Heart left ventricle (tissue), 16 donors: ENCODE measurements at places on chromosomes 1 and 21.

GRCh38 chr1:24536391-24536840, 19.5 kb upstream of the NCMAP start:
- no peak for DNase-seq

- no peak for DNase-seq
These were observed 73.3 kb upstream of the IRF2BP2 start for GRCh38 chr1:234683127-234683860.

GRCh38 chr21:33443194-33443593, 36.6 kb downstream of the TMEM50B start:
- DNase-seq = no peak

DNA sequence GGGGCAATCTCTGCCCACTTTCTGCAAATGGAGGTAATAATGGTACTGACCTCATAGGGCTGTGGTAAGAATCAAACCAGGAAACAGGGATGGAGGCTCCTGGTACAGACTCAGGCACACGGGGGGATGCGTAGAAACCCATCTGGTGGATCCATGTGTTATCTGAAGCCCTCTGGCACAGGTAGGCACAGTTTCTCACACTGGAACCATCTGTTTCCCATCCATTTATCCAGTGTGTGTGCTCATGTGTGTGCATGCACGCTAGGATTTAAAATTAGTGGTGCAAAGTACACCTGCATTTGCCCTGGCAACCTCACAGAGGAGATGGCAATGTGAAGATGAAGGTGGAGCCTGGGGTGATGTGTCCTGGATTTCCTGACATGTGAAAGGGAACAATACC, 103.3 kb downstream of the RAVER2 start:
- DNase-seq = no peak

DNA sequence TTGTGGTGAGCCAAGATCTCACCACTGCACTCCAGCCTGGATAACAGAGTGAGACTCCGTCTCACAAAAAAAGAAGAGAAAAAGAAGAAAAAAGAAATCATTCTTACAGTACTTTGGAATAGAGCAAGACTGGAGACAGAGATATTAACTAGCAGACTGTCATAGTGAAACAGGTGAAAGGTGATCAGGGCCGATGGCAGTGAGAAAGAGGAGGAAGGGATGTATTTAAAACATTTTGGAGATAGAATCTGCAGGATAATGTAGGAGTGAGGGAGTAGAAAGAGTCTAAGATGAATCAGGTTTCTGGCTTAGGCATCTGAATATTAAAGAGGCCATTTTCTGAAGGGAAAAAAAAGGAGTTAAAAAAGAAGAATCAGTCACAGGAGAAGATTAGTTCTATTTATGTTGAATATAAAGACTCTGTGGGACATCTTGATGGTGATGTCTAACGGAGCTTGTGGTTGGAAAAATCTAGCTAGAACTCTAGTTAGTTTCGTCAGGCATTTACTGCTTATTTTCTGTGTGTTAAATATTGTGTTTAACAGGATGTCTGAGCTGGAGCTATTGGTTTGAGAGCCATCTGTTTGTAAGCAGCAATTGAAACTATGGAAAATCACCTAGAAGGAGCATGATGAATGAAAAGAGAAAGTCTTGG, 28.4 kb downstream of the BCL9 start:
- DNase-seq = no peak
